ENCODE measurements at places on chromosomes 2 and 18.

DNA sequence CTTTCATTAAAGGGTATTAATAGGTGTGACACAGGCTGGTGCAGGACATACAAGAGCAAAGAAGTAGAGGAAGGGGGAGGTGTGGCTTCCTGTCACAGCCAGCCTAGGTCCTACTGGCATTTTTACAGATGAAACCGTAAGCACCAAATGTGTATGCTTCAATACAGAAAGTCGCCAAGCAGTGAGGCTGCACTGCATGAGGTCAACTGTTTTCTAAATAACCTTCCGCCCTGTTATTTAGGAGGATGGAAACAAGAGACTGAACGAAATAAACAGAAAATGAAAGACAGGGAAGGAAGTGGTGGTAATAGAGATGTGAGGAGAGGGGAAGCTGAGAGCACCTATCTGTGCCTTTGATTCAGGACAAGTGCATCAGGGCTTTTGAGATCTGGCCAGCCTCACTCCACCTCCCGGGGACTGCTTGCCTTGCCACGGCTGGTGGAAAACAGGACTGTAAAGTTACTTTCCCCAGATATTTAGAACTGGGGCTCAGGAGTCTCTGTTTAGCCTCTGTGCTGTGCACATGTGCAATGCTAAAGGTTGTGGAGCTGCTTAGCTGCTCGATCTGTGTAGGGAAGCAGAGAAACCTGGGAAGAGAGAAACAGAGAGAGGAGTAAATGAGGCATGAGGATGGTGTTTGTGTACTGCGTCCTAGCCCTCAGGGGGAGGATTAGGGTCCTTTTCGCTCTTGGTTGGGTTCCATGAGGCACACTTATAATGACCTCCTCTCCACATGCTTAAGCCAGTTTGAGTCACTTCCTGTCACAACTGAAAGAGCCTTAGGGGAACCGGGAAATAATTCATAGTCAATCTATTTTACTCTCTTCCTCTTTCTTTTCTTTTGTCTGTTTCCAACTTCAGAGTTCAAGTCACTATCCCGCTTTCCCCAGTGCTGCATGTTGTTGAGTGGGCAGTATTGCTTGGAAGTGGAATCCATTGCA lies 62.3 kb upstream of the BOD1L2 start:
- no peaks in the 10 kb centered on the region for H3K36me3 ChIP-seq
- H3K27me3 ChIP-seq: no peaks in the 10 kb centered on the region
- peak overlapping the region; percentile 49 for H3K4me3 ChIP-seq
- peaks cover 24% of the 10 kb centered on the region for H3K4me1 ChIP-seq
- DNase-seq: peak; percentile 82

GRCh38 chr2:119772767-119773166 lies 13.0 kb downstream of the PTPN4 start:
- no peak overlapping the region for H3K27ac ChIP-seq
- H3K4me3 ChIP-seq: no peak overlapping the region
- no peak for DNase-seq
- no peaks in the 10 kb centered on the region for H3K27me3 ChIP-seq
- H3K36me3 ChIP-seq: no peaks in the 10 kb centered on the region

DNA sequence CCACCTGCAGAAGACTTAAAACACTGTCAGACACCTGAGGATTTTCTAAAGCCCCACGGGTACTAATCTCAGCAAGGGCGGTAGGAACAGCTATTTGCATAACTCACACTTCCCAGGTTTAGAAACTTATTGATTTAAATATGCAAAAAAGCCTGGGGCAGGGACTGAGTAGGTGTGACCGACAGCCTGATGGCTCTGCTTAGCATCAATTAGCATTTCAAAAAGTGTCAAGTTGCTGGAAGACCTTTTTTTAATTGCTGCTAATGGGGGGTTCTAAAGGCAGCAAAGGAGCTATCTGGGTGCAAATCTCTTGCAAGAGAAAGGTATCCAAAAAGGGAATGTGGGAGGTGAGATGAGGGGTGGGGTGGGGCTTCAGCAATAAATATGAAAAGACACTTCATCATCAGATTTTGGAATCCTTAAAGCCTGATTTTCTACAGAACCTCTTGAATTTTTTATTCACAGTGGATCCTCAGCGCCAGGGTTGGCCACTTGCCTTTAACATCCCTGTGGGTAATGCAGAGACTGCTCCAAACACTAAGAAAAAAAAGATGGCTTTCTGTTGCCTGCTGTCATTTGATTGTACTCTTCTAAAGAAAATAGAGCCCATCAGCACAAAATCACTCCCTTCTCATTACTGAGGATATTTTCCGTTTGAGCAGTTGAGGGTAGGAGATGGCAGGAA lies 121.1 kb upstream of the RMP24 start:
- H3K4me1 ChIP-seq: no peaks in the 10 kb centered on the region
- no peak overlapping the region for H3K27ac ChIP-seq
- DNase-seq: no peak

DNA sequence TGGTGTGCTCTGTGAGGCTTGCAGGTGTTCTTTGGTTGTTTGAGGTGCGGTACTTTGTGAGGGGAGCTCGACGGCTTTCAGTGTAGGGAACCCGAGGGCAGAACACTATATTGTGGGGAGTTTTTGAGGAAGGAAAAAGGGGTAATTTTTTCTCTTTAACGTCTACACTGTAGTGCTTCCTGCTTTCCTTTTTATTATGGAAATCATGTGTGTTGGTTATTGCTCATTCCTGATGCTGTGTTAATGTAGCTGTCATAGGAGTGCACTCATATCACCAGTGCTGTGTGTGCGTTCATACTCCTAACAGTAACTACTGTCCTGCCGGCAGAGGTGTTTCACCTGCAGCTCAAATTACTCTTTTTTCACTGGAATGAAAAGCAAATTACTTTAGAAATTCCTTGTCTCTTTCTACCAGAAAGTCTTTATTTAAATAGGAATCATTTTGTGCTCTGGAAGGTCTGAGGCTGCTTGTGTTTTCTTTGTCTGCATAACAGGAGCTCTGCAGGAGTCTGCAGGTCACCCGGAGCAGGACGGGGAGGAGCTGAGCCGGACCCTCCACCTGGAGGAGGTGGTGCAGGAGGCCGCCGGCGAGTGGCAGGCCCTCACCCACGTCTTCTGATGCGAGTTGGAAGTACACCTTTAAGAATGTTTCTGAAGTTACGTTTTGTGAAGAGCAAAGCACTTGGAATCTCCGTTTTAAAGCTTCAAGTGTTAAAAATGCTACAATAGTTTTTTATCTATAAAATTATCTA lies 145.5 kb downstream of the ZNF236 start:
- H3K27me3 ChIP-seq: no peaks in the 10 kb centered on the region
- no peak overlapping the region for H3K27ac ChIP-seq
- DNase-seq: no peak
- H3K4me1 ChIP-seq: peaks cover 7% of the 10 kb centered on the region
- no peaks in the 10 kb centered on the region for H3K36me3 ChIP-seq

DNA sequence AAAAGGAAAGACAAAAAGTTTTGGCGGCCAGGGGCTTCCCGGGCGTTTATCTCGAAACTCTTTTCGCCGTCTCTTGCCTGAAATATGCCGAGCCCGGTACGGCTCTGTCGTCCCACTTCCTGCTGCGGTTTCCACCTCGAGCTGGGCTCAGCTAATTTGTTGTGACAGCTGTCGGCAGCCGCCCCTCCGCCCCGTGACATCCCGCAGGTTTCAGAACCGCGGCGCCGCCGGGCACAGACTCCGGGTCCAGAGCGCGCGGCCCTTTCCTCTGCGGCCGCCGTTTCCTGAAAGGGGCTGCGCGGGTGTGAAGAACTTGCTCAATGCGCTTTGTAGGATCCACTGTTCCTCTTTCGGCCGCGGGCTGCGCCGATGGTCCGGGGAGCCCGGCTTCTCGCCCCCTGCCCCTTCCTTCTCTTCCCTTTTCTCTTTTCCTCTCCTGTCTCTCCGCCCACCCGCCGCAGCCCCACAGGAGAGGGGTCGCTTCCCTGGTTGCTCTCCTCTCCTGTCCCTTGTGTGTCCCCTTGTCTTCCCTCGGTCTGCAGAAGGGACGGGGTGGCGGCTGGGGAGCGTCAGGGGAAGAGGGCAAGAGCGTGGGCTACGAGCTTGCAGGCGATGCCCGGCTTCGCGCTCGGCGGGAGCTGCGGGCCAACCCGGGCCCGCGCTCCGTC lies 648 bp downstream of the ARID5A start:
- peaks cover 70% of the 10 kb centered on the region for H3K4me1 ChIP-seq
- peak overlapping the region; percentile 95 for H3K27ac ChIP-seq
- no peaks in the 10 kb centered on the region for H3K27me3 ChIP-seq

- H3K4me3 ChIP-seq: no peak overlapping the region
- H3K36me3 ChIP-seq: no peaks in the 10 kb centered on the region
- H3K27me3 ChIP-seq: no peaks in the 10 kb centered on the region
These were observed 15.2 kb downstream of the RAMP1 start for GRCh38 chr2:237874585-237875161.

DNA sequence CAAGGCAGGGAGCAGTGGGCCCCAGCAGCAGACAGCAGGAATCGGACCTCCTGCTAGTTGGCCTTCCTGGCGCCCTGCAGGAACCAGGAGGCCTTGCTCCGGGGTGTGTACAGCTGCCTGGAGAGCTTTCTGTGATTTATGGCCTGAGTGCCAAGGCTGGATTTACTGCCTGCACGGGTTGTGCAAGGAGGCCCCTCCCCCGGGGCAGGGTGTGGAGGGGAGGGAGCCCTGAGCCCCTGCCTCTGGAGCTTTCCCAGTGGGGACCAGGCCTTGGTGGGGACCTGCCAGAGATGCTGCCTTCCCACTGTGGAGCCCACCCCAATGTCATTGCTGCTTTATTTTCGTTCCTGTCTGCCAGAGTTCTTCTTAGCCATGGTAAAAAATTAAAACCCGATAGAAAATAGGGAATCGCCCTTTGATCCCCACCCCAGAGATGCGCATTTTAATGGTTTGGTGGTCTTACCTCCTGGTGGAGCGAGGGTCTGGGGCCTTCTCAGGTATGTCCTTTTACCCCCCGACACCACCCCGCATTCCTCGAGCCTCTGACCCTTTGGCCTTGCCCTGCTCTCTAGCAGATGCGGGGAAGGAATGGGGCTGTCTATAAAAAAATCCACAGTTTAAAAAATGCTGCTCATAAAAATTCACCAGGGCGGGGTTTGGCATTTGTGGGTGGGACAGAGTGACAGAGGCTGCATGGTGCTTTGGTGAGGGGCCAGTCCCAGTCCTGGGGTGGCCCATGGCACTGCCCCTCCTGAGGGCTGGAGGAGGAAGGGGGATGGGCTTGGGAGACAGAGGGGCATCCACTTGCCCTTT lies 6.9 kb upstream of the RALB start:
- no peak for DNase-seq
- H3K27me3 ChIP-seq: no peaks in the 10 kb centered on the region
- no peaks in the 10 kb centered on the region for H3K4me1 ChIP-seq
- H3K4me3 ChIP-seq: no peak overlapping the region
- no peak overlapping the region for H3K27ac ChIP-seq

DNA sequence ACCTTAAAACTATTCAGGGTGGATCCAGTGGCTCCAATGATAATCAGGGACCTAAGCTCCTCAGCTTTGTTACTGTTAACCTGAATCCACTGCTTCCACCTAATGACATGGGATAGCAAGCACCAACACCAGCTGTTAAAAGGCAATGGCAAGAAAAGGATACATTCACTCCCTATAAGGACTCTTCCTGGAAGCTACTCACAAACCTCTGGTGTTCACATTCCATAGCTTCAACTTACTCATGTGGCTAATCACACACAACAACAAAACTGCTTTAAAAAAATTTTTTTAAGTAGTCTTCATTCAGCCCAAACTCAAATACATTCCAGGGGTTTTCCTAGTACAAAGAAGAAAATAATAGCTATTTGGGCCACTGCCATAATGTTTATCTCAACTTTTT lies 24.5 kb downstream of the ROCK2 start:
- no peaks in the 10 kb centered on the region for H3K4me1 ChIP-seq
- H3K27me3 ChIP-seq: no peaks in the 10 kb centered on the region
- no peak overlapping the region for H3K4me3 ChIP-seq
- no peaks in the 10 kb centered on the region for H3K36me3 ChIP-seq

- H3K27me3 ChIP-seq: no peaks in the 10 kb centered on the region
- no peak overlapping the region for H3K27ac ChIP-seq
- DNase-seq: peak; percentile 2
- peaks cover 34% of the 10 kb centered on the region for H3K4me1 ChIP-seq
- H3K4me3 ChIP-seq: no peak overlapping the region
These were observed 2.7 kb upstream of the SERTAD2 start for GRCh38 chr2:64656379-64656778.

DNA sequence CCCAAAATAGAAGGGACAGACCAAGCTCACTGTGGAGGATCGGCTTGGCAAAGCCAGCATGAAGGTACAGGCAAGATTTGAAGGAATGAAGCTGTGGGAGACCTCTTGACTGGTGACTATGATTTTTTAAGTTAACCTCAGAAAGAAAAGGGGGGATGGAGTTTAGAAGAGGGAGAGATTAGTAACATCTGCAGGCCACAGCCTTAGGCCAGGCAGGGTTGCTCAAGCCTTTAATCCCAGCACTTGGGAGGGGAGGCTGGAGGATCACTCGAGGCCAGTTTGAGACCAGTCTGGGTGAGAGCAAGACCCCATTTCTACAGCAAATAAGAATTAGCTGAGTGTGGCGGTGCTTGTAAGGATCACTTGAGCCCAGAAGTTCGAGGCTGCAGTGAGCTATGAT lies 46.6 kb downstream of the ZNF532 start:
- peaks cover 19% of the 10 kb centered on the region for H3K4me1 ChIP-seq
- H3K27me3 ChIP-seq: no peaks in the 10 kb centered on the region
- H3K4me3 ChIP-seq: no peak overlapping the region
- DNase-seq: no peak
- H3K36me3 ChIP-seq: no peaks in the 10 kb centered on the region

- no peak for DNase-seq
- H3K4me1 ChIP-seq: no peaks in the 10 kb centered on the region
- H3K36me3 ChIP-seq: no peaks in the 10 kb centered on the region
- H3K27me3 ChIP-seq: no peaks in the 10 kb centered on the region
- H3K27ac ChIP-seq: no peak overlapping the region
- H3K4me3 ChIP-seq: no peak overlapping the region
These were observed 79.7 kb downstream of the STRN start for GRCh38 chr2:36886664-36887063.

- no peak for DNase-seq
- no peaks in the 10 kb centered on the region for H3K36me3 ChIP-seq
- H3K4me3 ChIP-seq: no peak overlapping the region
- no peaks in the 10 kb centered on the region for H3K27me3 ChIP-seq
- no peak overlapping the region for H3K27ac ChIP-seq
- H3K4me1 ChIP-seq: no peaks in the 10 kb centered on the region
These were observed 87.8 kb downstream of the CALCRL start for GRCh38 chr2:187360286-187360685.

- H3K27ac ChIP-seq: no peak overlapping the region
- no peak for DNase-seq
- H3K4me3 ChIP-seq: no peak overlapping the region
- no peaks in the 10 kb centered on the region for H3K36me3 ChIP-seq
- H3K4me1 ChIP-seq: no peaks in the 10 kb centered on the region
These were observed 231.2 kb upstream of the RAB6C start for GRCh38 chr2:129748250-129748649.

DNA sequence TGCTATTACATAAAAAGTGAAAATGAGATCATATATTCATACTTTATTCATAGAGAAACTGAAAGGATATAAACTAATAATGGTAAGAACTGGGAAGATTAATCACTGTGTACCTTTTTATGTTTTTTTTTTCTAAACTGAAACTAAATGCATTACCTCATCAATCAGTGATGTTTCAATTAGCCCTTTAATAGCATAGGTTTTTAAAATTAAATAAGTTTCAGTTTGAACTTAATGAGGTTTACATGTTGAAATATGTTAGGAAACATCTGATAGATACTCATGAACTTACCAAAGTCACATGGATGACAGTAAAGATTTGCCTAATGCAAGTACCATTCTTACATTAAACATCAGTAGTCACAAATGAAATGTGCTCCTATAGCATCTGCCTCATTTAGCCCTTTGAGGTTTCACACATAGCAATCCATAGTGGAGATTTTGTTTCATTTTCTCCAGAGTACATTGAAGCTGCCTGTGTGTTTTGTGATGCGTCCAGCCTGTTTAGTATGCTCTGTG lies 8.9 kb downstream of the MAPRE2 start:
- H3K27ac ChIP-seq: no peak overlapping the region
- H3K27me3 ChIP-seq: no peaks in the 10 kb centered on the region
- no peak overlapping the region for H3K4me3 ChIP-seq
- no peak for DNase-seq
- no peaks in the 10 kb centered on the region for H3K36me3 ChIP-seq
